SJSA1 (cell line): ENCODE measurements at places on chromosomes 2 and 18. TPM values are rescaled to one million over a fixed set of nuclear protein-coding genes. Genes with fewer than 3 reads are reported as not detected.

INO80D gene
- total RNA-seq, result 5.5 and 5.7 TPM in 2 replicates

DNA sequence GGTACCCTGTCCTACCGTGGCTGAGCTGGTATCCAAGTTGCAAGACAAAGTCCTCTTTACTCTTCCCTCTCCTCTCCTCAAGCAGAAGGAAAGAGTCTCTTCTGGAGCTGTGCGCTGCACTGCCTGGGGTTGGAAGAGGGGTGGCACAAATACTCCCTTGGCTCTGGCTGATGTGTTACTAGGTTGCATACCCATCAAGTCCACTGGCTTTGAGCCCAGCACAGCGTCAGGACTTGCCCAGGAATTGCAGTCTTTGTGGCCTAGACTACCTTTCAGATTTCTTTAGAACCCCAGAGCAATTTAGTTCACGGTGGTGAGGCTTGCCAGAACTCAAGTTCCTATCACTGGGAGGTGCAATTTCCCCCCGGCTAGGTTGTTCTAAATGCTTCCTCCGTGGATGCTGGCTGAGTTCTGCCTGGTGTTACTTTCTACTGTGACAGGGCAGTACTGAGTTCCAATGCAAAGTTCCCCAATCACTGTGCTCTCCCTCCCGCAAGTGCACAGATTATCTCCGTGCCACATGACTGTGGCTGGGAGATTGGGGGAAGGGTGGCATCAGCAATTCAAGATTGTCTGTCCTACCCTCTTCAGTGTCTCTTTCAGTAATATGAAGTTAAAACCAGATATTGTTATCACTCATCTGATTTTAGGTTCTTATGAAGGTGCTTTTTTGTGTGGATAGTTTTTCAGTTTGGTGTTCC is 13.4 kb downstream of the MYO3B start:
- DNase-seq, result no peak
- no peak overlapping the region for H3K4me3 ChIP-seq
- H3K36me3 ChIP-seq, result no peaks in the 10 kb centered on the region
- no peaks in the 10 kb centered on the region for H3K4me1 ChIP-seq
- H3K27ac ChIP-seq, result no peak overlapping the region

FAM210A gene
- total RNA-seq, result 8.0 and 20.2 TPM in 2 replicates

TNS1 gene
- 9.8 and 14.3 TPM in 2 replicates for total RNA-seq

DNA sequence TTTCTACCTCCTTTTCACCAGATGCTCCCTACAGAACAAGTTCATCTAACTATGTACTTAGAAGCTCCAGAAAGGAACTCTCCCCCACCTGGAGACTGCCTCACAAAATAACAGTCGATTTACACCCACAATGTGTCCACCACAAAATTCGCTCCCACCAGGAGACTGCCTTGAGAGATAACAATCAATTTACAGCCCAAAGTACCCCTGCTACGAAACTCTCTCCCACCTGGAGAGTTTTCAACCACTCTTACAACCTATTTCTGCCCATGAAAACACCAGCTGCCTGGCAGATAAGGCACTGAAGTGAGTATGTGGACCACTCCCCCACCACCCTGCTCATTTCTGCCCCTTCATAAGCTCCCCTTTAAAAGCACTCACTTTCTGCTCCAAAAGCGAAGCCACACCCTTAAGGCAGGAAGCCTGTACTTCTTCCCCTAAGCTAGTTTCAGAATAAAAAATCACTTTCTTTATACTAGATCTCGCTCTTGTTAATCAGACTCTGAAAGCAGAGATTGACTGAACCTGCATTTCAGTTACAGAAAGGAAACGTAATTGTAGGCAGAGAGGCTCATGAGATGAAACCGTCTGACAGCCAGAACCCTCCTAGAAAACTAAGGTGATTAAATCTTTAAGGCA is 94.4 kb upstream of the RBBP8 start:
- no peak overlapping the region for H3K27ac ChIP-seq
- H3K27me3 ChIP-seq, result no peaks in the 10 kb centered on the region
- DNase-seq, result no peak
- H3K4me3 ChIP-seq, result no peak overlapping the region

SH3RF3 gene
- total RNA-seq, result 3.6 and 6.1 TPM in 2 replicates

DNA sequence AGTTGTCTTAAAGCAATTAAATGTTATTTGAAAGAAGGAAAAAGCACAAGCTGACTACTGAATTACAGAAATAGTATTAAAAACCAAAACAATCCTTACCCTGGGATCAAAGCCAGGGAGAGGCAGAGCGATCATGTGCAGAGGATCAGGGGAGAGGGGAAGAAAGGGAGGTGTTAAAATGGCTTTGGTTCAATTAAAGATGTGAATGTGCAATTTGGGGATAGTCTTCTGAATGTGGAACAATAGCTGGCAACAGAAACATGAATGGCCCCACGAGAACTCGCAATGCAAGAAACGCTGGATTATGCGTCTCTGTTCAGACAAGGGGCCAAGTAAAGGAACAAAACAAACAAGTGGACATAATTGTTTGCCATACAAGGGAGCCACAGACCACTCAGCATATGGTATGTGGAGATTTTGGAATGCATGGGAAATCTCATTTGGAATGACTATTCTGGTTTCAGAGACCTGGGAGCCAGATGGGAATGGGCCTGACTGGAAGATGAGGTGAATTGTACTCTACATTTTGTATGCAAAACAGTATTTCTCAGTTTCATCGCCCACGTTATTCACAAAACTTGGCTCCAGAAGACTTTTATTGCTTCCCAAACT is 155.4 kb downstream of the SLC4A3 start:
- no peaks in the 10 kb centered on the region for H3K4me1 ChIP-seq
- H3K36me3 ChIP-seq, result no peaks in the 10 kb centered on the region
- no peak overlapping the region for H3K4me3 ChIP-seq
- H3K27me3 ChIP-seq, result no peaks in the 10 kb centered on the region
- H3K27ac ChIP-seq, result no peak overlapping the region
- no peak for DNase-seq

GRCh38 chr2:111954602-111955332 is 56.4 kb downstream of the MERTK start:
- H3K27me3 ChIP-seq, result peaks cover 36% of the 10 kb centered on the region
- no peak overlapping the region for H3K4me3 ChIP-seq
- H3K27ac ChIP-seq, result no peak overlapping the region
- DNase-seq, result no peak
- H3K36me3 ChIP-seq, result no peaks in the 10 kb centered on the region
- H3K4me1 ChIP-seq, result no peaks in the 10 kb centered on the region

GRCh38 chr2:208311321-208311720 is 45.3 kb downstream of the PIKFYVE start:
- H3K27me3 ChIP-seq, result no peaks in the 10 kb centered on the region
- no peak overlapping the region for H3K27ac ChIP-seq
- H3K4me1 ChIP-seq, result no peaks in the 10 kb centered on the region
- peaks cover 21% of the 10 kb centered on the region for H3K36me3 ChIP-seq

GRCh38 chr2:75428646-75429443 is 131.9 kb downstream of the EVA1A start:
- H3K36me3 ChIP-seq, result no peaks in the 10 kb centered on the region
- no peak overlapping the region for H3K27ac ChIP-seq
- peaks cover 7% of the 10 kb centered on the region; the same call in 1 of the 2 replicates for H3K27me3 ChIP-seq
- no peaks in the 10 kb centered on the region for H3K4me1 ChIP-seq
- no peak overlapping the region for H3K4me3 ChIP-seq

- DNase-seq, result no peak
- H3K27ac ChIP-seq, result peak overlapping the region; percentile 62
- H3K27me3 ChIP-seq, result no peaks in the 10 kb centered on the region
- peak overlapping the region; percentile 89 for H3K4me3 ChIP-seq
- H3K4me1 ChIP-seq, result peaks cover 16% of the 10 kb centered on the region
These were observed 702 bp downstream of the OLA1 start for GRCh38 chr2:174247474-174248186.

GRCh38 chr2:239991689-239992314 is 33.3 kb downstream of the NDUFA10 start:
- DNase-seq, result peak; percentile 32
- no peaks in the 10 kb centered on the region for H3K4me1 ChIP-seq
- H3K36me3 ChIP-seq, result peaks cover 42% of the 10 kb centered on the region

GRCh38 chr2:42907835-42908234 is 115.5 kb upstream of the HAAO start:
- H3K27ac ChIP-seq, result no peak overlapping the region
- H3K4me3 ChIP-seq, result no peak overlapping the region
- no peaks in the 10 kb centered on the region for H3K36me3 ChIP-seq
- H3K4me1 ChIP-seq, result peaks cover 39% of the 10 kb centered on the region
- H3K27me3 ChIP-seq, result no peaks in the 10 kb centered on the region
- DNase-seq, result no peak

- H3K4me1 ChIP-seq, result no peaks in the 10 kb centered on the region
- no peak overlapping the region for H3K4me3 ChIP-seq
- H3K27ac ChIP-seq, result no peak overlapping the region
- no peaks in the 10 kb centered on the region for H3K27me3 ChIP-seq
These were observed 56.1 kb upstream of the DNMT3A start for GRCh38 chr2:25397777-25398176.

RIT2 gene
- total RNA-seq, result not detected in 2 replicates

DNA sequence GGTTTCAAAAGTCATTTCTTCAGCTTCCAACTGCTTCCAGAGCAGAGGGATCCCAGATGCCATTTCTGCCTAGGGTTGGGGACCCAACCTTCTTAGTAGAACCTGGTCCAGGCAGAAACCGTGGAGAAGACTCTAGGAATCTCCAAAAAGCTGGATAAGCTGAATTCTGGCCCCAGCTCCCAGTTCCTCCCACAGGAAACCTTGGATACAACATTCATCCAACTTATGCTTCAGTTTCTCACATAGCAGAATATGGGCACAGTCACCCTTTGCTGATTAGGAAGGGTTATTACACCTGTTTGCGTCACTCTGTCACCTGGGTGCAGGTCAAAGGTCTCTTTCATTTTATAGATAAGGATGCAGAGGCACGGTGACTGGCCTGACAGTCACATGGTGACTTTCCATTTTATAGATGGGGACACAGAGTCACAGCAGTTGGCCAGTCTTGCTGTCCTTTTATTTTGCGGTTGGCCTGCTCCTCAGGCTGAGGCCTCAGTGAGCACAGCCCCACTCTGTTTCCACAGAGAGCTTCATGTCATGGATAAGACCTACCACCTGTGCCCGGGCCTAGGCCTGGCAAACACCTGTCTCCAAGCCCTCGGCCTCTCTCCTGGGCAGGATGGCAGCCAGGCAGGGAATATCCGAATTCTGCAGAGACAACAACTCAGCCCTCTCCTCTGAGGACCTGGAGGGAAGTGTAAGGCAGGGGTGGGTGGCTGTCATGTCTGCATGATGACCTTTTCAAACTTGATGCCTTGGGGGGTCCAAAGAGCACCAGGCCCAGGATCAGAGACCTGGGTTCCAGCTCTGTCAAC is 148.8 kb downstream of the SMAD7 start:
- peaks cover 16% of the 10 kb centered on the region for H3K4me1 ChIP-seq
- H3K27ac ChIP-seq, result no peak overlapping the region
- DNase-seq, result no peak
- peaks cover 100% of the 10 kb centered on the region for H3K36me3 ChIP-seq

LYG1 gene
- 0.37 TPM in 1 of 2 replicates, not detected in the other for total RNA-seq

- no peak overlapping the region for H3K27ac ChIP-seq
- H3K4me3 ChIP-seq, result no peak overlapping the region
These were observed 780.0 kb upstream of the RAB6C start for GRCh38 chr2:129199501-129199900.

GRCh38 chr2:86048888-86049287 is 56.8 kb downstream of the POLR1A start:
- DNase-seq, result no peak
- H3K36me3 ChIP-seq, result peaks cover 94% of the 10 kb centered on the region
- no peak overlapping the region for H3K4me3 ChIP-seq
- H3K4me1 ChIP-seq, result no peaks in the 10 kb centered on the region
- H3K27me3 ChIP-seq, result no peaks in the 10 kb centered on the region

DNA sequence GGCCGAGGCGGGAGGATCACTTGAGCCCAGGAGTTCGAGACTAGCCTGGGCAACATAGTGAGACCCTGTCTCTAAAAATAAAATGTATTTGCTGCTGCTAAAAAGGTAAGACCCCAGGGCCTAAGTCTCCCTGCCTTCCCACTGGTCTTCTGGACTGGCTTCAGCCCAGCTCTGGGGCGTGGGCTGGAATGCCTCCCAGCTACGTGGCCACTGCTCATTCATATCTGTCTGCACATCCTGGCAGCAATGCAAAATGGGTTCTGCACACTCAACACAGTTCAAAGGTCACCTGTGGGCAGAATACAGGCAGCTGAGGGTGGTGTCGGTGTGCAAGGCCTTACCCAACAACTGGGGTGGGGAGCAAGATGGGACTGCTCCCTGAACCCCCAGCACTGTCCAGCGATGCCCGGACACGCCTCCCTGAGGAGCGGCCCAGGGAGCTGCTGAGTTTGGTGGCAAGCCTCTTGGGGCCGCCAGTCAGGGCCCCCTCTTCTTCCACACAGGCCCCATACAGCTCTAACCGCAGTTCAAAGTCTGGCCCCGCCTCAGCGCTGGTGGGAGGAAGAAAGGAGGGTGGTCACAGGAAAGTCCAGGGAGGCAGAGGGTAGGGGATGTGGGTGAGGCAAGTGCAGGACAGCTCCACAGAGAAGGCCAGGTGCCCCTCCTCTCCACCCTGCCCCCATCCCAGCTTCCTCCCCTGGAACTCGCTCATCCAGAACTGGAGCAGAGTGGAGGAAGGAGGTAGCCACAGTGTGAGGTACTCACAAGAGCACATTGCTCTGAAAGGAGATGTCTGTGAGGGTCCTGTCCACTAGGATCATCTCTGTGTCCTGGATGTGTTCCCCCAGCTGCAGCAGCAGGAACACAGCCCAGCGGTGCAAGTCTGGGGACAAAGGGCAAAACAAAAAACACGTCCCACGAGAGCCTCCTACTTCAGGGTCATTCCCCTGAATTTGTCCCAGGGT is 8.2 kb downstream of the WDR54 start:
- H3K4me1 ChIP-seq, result no peaks in the 10 kb centered on the region
- no peak for DNase-seq
- peaks cover 40% of the 10 kb centered on the region for H3K36me3 ChIP-seq
- no peak overlapping the region for H3K4me3 ChIP-seq
- H3K27ac ChIP-seq, result no peak overlapping the region

STARD6 gene
- total RNA-seq, result 1.2 TPM in 1 of 2 replicates, not detected in the other

GRCh38 chr2:222795450-222796357 is 65.1 kb upstream of the ACSL3 start:
- no peak overlapping the region for H3K4me3 ChIP-seq
- no peak overlapping the region for H3K27ac ChIP-seq
- no peaks in the 10 kb centered on the region for H3K27me3 ChIP-seq
- no peak for DNase-seq
- no peaks in the 10 kb centered on the region for H3K36me3 ChIP-seq
- peaks cover 22% of the 10 kb centered on the region for H3K4me1 ChIP-seq

SNTG2 gene
- 6.7 and 8.7 TPM in 2 replicates for total RNA-seq

DNA sequence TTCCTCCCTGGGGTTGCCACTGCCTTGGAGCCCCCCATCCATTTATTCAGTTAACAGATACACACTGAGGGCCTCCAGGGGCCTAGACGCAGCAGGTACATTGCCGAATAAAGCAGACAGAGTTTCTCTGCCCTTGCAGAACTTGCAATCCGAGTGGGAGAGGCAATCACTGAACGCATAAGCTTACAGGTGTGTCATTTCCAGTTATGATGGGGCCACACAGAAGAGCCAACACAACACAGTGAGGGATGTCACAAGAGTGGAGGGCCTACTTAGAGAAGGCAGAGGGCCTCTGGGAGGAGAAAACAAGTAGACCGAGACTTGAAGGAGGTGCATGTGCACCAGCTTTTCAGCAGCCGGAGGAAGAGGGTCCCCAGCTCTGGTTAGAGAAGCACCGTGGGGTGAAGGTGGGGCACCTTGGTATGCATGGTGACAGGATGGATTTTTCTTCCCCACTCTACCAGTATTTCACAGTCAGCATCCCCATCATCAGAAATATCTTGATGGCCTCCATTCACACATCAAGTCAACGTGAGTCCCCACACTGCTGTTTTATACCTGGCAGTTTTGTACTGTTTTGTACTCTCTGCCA is 150.9 kb downstream of the SMAD7 start:
- H3K4me1 ChIP-seq, result peaks cover 8% of the 10 kb centered on the region
- H3K36me3 ChIP-seq, result peaks cover 100% of the 10 kb centered on the region
- H3K4me3 ChIP-seq, result no peak overlapping the region
- peak; percentile 30 for DNase-seq
- H3K27me3 ChIP-seq, result no peaks in the 10 kb centered on the region
- H3K27ac ChIP-seq, result no peak overlapping the region

INO80B gene
- 10.1 and 14.0 TPM in 2 replicates for total RNA-seq

CELF4 gene
- total RNA-seq, result not detected in 2 replicates
